Fibroblast of villous mesenchyme (primary cell): ENCODE measurements at places on chromosomes 6 and 20. TPM values are rescaled to one million over a fixed set of nuclear protein-coding genes. Genes with fewer than 3 reads are reported as not detected.

GRCh38 chr6:45483501-45483900 is 105.8 kb upstream of the SUPT3H start:
- no peak for DNase-seq

Gene PPIL6
- 0.97 and 1.7 TPM in 2 replicates for total RNA-seq

Gene CST2
- total RNA-seq = not detected in 2 replicates

Gene TMEM244
- not detected in 2 replicates for total RNA-seq

Gene CCN2
- total RNA-seq = 177 and 217 TPM in 2 replicates

Gene HLA-DQB1
- not detected in 2 replicates for total RNA-seq
